ENCODE measurements at places on chromosomes 4 and X.

DNA sequence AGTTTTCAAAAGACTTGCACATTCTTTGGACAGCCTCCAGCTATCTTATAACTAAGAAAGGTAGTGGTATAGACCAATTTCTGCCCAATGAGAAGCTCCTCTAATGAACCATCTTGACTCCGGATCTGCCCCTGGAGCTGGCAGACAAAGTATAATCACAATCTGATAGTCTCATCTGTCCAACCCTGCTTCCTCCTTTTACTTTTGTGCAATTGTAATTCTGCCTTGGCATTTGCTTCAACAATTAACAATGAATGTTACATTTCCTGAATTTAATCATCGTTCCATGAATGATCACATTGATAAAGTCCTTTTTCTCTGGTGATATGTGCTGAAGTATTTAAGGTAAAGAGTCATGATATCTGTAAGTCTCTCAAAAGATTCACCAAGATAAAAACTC, 27.8 kb downstream of the FRYL start:
- H3K4me1 ChIP-seq = 0 out of 2 replicates have a peak, but pooled peaks cover 2% of the 10 kb centered on the region
- H3K36me3 ChIP-seq = no peaks in the 10 kb centered on the region
- H3K27me3 ChIP-seq = no peaks in the 10 kb centered on the region
- no peak for DNase-seq
- no peak overlapping the region for H3K4me3 ChIP-seq

DNA sequence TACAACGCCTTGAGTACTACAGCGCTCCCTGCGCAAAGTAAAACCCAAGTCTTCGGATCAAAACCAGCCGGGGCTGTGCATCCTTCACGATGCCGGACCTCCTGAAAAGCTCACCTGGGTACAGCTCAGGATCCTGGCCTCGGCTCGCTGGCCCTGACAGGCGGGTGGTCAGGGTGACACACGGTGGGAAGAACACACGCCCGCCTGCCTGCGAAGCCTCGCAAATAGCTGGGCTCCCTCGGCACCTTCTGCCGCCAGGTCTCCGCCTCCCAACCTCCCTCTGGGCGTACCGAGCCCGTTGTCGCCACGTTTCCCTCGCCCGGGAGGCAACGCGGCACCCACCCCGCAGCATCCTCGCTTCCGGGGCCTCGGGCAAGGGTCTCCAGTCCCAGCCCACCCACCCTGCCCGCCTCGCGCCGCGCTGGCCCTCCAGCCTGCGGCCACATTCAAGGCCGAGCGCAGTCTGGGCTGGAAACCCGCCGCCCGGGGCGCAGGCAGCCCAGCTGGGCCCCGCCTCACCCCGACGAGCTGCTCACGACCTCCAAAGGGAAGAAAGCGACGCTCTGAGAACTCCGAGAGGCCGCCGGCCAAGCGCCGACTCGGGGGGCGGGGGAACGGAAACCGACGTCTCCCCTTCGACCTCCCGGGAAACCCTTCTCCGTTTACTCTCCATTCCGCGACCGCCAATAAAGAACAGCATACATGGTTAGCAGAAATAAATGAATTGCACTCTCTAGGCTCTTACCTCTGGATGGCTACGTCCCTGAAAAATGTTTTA, 511 bp downstream of the PPM1K start:
- peak overlapping the region; percentile 97 for H3K27ac ChIP-seq
- H3K27me3 ChIP-seq = no peaks in the 10 kb centered on the region
- peak overlapping the region; percentile 95 for H3K4me3 ChIP-seq
- H3K36me3 ChIP-seq = no peaks in the 10 kb centered on the region
- peak; percentile 90 for DNase-seq

- H3K4me3 ChIP-seq = no peak overlapping the region
- peak; percentile 67 for DNase-seq
- H3K4me1 ChIP-seq = no peaks in the 10 kb centered on the region
- no peaks in the 10 kb centered on the region for H3K27me3 ChIP-seq
Observed at GRCh38 chr4:77044461-77045150, 31.2 kb downstream of the CCNI start.

DNA sequence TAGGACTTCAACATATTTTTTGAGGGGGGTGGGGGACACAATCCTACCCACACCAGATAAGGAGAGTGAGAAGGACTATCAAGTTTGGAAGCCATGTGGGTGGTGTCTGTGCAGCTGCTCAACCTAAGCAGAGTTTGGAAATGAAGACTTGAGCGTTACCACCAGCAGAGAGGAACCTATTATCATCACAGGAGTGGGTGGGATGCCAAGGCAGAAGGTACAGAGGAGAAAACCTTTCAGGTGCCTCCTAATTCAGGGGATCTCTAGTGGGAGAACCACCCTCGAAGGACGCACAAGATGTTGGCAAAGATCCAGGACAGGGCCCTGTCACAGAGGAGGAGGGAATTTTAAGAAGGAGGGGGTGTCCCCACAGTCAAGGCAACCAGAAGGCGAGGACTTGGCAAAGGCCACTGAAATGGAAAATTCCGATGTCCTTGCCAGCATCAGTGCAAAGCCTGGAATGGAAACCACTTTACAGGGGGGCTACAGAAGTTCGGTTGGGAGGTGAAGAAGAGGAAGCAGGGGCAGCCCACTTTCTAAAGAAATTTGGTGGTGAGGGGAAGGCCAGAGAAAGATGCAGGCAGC, 8.4 kb upstream of the GPM6B start:
- DNase-seq = no peak
- H3K27me3 ChIP-seq = 0 out of 2 replicates have a peak, but pooled peaks cover 2% of the 10 kb centered on the region
- H3K36me3 ChIP-seq = no peaks in the 10 kb centered on the region
- peaks cover 10% of the 10 kb centered on the region for H3K4me1 ChIP-seq
- H3K27ac ChIP-seq = no peak overlapping the region

All from Karpas-422 (cell line).